ENCODE measurements at places on chromosomes 11 and 22.

- no peak for DNase-seq
Observed at GRCh38 chr11:68335683-68336082, 23.3 kb downstream of the LRP5 start.

DNA sequence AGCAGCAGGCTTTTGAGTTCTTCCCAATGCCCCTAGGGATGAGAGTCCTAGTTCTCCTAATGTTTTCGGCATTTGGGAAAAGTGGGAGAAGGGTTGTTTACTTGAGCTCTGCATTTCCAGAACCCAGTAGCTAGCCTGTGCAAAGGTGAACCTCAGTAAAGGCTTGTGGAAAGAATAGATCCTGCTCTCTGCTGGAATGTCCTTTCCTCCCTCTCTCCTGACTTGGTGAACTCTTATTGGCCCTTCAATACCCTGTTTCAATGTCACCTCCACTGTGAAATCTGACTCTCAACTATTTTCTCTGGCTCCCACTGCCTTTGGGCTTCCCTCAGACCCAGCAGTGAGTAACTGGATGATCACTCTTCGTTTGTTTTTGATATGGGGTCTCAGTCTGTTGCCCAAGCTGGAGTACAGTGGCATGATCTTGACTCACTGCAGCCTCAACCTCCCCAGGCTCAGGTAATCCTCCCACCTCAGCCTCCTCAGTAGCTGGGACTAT lies 2.4 kb upstream of the UVRAG start:
- no peak for DNase-seq

- DNase-seq, result no peak
Observed at GRCh38 chr11:89433278-89433677, 57.9 kb downstream of the NOX4 start.

DNA sequence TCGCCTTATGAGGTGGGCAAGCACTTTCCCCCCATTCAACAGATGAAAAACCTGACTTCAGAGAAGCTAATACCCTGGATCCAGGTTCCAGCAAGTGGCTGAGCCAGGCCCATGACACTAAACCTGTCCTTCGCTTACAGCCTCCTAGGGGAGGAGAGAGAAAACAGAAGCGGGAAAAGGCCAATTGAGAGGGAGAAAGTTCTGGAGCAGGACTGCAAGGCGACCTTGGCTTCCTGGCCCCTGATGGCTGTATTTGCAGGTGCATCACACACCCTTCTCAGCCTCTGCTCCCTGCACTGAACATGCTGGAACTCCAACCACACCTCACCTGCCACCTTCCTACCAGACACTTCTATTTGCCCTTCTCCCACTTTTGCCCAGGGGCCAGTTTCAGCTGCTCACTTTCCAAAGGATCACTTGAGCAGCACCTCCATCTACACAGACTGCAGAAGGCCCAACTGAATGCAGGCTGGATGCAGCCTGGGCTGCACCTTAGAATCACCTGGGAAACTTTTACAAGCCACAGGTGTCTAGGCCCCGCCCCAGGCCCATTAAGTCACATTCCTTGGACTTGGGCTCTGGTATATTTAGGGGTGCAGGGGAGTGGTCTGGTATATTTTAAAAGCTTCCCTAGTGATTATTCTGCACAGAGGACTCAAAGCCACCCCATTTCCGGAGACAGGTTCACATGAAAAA lies 14.3 kb upstream of the ADA2 start:
- DNase-seq, result no peak

GRCh38 chr11:77071671-77072605 lies 5.2 kb downstream of the CAPN5 start:
- DNase-seq, result no peak

DNA sequence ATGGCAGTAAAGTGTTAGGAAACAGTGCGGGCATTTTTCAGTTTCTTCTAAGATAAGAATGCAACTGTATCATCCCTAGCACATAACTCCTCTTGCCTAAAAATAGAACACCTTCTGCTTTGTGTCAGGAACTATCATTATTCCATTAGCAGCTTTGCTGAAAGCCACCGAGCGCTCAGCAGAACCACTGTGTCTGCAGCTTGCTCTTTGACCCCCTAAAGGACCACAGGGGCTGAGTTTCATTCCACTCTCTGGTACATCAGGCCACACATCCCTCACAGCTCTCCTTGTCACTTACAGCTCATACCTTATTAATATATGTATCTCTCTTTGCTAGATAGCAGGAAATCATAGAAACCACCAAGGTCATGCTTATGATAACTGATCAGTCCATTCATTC lies 360.2 kb downstream of the KCNA4 start:
- DNase-seq, result no peak

GRCh38 chr22:22030493-22031182 lies 48.1 kb upstream of the TOP3B start:
- no peak for DNase-seq

DNA sequence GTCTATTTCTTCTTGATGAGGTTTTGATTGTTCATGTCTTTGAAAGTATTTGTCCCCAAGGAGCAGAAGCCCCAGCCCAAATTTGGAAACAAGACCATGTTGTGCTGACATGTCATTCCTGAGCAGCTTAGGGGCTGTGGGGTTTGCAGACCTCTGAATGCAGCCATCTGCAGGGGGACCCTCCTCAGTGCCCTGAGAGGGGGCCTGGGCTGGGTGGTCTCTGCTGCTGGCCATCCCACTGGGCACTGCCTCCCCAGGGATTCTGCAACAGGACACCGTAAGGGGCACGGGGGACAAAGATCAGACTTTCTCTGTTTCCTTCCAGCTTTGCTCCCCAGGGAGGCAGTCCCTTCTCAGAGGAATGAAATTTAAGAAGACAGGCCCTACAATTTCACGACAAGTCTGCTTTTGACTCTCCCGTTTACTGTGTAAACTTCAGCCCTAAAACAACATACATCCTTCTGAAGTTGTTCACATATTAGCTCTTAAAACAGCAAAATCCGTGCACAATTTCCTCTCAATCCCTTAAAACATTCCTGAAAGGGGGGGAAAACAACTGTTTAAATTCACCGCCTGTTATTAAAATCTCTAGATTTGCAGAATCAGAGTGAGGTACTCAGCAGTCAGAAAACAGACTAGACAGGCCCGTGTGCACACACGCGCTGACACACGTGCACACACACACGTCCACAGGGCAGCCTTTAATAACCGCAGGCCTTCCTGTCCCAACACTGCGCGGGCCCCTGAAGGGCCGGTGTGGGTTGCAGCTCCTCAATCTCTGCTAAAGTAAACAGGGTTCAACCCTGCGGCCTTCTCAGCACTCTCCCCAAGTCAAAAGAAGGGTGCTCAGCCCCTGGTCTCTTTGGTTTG lies 109.8 kb downstream of the KCNQ1 start:
- DNase-seq, result no peak

DNA sequence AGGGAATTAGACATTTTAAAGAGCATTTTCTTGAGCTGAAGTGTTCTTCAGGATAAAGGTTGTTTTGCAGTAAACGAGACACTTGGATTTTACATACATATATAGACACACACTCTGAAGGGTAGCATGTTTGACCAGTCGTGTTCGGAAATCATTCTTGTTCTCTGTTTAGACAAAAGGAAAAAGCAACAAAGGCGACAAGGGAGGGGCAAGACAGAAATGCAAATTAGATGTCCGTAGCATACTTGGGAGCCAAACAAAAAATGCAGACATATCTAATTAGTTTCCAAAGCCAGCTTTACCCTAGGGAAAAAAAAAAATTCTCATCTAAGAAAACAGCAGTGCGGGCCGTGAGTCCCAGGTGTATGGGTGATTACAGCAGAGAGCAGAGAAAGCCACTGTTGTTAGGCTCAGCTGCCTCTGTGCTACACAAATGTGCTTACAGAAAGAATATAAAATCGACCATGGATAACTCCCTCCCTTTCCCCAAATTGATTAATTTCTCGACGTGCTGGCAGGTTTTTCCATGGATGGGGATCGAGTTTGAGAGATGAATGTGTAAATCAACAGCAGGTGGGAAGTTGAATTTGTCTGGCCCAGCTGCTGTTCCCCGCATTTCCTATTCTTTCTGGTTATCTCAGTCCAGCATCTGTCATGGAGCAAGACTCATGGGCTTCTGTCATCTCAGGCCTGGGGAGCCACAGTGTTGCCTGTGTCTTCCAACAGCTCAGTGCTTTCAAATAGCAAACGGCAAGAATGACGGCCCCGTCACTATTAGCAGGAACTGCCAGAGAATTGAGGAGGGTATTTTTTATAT lies 176.5 kb upstream of the TTC12 start:
- no peak for DNase-seq

- DNase-seq, result no peak
Observed at GRCh38 chr11:1224491-1225385, 1.9 kb downstream of the MUC5B start.

- DNase-seq, result no peak
Observed at GRCh38 chr11:86292912-86293616, 9.0 kb upstream of the HIKESHI start.

DNA sequence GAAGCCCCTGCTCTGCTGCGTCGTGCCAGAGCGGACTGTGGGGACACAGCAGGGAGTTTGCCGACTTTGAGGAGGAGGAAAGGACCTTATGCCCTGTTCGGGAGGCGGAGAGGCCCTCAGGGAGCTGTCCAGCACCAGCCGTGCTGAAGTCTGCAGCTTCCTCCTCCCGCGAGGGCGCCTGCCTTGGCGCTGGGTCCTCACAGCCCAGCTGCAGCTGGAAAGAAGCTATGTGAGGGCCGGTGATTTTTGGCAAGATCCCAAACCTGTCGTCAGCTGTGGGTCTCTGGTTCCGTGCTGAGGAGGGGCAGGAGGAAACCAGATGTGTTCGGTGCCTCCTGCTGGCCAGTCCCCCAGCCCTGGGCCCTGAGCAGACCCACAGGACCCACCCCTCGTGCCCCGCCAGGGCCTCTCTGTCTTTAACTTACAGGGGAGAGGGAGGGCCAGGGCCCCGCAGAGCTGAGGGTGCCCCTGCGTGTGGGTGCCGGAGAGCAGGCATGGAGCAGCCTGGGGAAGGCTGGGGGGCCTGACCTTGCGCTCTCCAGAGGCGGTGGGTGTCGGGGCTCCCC lies 12.0 kb downstream of the BRSK2 start:
- DNase-seq, result no peak

DNA sequence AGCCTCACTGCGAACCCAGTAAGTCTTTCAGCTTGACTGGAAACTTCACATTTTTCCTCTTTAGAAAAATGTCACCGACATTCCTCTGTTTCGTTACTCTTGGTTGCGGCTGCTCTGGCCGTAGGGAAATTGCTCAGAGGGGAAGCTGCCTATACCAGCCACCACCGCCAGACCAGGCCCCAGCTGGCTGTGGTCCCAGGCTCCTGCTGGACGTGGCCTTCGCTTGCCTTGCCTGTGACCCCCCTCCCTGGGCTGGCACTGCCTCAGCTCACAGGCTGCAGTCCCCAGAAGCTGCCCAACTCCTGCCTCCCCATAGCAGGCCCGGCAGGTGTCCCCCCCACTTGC lies 197.8 kb downstream of the MN1 start:
- no peak for DNase-seq

DNA sequence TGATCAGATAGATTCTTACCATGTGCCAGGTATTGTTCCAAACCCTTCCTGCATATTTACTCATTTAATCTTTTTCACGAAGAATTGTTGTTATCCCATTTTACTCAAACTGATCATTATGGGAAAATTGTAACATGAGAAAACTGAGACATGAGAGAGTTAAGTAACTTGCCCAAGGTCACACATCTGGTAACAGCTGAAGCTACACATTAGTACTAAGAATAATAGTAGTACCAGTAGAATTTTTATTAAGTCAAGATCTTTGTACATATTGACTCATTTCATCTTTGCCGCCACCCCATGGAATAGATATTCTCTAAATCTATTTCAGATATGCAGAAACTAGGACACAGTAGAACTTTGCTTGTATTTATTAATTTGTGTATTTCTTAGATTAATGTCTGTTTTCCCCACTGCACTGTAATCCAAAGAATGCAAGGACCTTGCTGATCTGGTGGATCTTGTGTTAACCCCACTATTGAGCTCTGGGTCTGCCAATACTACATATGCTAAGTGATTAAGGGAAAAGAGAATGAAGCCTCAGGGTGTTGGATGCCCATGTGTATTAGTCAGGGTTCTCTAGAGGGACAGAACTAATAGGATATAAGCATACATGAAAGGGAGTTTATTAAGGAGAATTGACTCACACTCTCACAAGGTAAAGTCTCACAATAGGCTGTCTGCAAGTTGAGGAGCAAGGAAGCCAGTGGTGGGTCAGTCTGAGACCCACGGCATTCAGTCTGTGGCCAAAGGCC lies 72.8 kb downstream of the PARVA start:
- no peak for DNase-seq

DNA sequence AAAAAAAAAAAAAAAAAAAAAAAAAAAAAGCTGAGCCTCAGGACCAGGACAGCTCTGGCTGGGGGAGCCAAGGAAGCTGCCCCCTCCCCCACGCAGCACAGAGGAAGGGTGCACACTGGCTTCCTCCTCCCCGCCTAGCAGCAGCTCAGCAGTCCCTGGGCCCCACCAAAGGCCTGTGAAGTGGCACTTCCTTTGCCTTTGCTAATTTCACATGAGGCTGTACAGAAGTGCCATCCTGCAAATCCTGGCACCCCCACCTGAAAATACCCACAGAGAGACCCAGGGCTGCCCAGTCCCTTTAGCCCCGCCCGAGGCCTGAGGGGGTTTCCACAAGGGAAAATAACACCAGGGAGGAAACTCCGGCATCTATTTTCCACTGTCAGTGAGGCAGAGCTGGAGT lies 3.9 kb downstream of the RHOG start:
- DNase-seq, result peak; percentile 45

DNA sequence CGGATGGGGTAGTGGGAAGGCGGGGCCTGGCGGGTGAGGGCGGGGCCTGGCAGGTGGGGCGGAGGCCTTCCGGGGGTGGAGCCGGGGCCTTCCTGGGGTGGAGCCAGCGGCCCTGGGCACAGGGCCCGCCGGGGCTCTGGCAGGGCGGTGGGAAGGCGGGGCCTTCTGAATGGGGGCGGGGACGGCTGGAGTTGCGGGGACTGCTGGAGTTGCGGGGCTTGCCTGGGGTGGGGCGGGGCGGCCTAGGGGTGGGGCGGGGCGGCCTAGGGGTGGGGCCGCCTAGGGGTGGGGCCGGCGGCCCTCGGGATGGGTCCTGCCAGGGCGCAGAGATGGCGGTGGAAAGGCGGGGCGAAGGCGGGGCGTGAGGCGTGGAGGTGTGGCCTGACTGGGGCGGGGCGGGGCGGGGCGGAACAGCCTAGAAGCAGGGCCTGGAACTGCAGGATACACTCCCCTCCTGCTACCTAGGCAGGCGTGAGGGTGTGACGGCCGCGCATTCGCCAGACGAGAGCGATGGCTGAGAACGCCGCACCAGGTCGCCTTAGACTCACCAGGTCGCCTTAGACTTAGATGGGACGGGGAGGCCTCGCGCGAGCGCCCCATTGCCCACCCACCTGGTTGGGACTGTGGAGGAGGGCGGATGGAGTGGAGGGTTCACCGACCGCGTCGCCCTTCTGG lies 19.3 kb downstream of the RRP7A start:
- peak; percentile 56 for DNase-seq
